CD4-positive, alpha-beta memory T cell (primary cell): ENCODE measurements at places on chromosomes 5 and 9. TPM values are rescaled to one million over a fixed set of nuclear protein-coding genes. Genes with fewer than 3 reads are reported as not detected.

- no peak for DNase-seq
- no peak overlapping the region for H3K4me3 ChIP-seq
- H3K36me3 ChIP-seq, result no peaks in the 10 kb centered on the region
- peaks cover 23% of the 10 kb centered on the region for H3K4me1 ChIP-seq
Measured at GRCh38 chr9:74949859-74950855, 2.6 kb downstream of the C9orf40 start.

GRCh38 chr9:77417566-77417965, 230.6 kb downstream of the GNA14 start:
- no peak for DNase-seq
- no peaks in the 10 kb centered on the region for H3K27me3 ChIP-seq
- no peaks in the 10 kb centered on the region for H3K36me3 ChIP-seq
- no peak overlapping the region for H3K27ac ChIP-seq

DNA sequence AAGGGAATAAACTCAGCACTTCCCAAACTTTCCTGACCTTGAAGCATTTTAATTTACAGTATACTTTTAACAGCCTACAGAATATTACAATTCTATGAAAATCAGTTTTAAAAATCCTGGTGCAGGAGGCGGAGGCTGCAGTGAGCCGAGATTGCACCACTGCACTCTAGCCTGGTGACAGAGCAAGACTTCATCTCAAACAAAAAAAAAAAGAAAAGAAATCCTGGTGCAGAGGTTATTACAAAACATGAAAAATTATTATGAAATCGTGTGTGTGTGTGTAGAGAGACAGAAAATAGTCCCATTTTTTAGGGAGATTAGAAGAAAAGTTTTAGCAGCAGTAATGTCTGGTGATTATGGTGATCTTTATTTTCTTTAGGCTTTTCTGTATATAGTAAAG, 26.9 kb downstream of the GOLPH3 start:
- no peak for DNase-seq
- H3K27me3 ChIP-seq, result no peaks in the 10 kb centered on the region
- peaks cover 66% of the 10 kb centered on the region for H3K4me1 ChIP-seq

- H3K27ac ChIP-seq, result no peak overlapping the region
- no peaks in the 10 kb centered on the region for H3K36me3 ChIP-seq
- H3K27me3 ChIP-seq, result peaks cover 3% of the 10 kb centered on the region
- no peaks in the 10 kb centered on the region for H3K4me1 ChIP-seq
- no peak overlapping the region for H3K4me3 ChIP-seq
- peak; percentile 75 for DNase-seq
Measured at GRCh38 chr9:32579706-32580331, 6.9 kb upstream of the NDUFB6 start.

DNA sequence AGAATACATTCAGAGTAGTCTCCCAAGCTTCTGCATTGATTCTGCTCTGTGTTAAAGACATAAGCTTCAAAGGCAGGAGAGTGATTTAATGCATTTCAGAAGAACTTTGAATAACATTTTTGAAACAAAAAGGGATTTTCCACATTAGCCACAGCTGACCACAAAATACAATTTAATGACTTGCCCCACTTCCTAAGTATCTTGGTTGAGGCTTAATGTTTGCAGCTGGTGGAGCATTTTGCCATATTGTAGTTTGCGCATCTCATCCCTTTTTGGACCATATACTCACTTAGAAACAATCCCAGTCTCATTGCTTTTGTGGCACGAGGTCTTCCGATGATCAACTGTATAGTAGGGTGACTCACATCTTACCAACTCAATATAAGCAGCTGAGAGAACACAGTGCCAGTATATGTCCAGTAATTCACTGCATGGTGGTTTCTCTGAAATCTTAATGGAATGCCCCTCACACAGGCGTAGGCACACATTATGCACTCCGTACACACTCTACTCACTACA, 455.8 kb upstream of the PTGER4 start:
- no peaks in the 10 kb centered on the region for H3K27me3 ChIP-seq
- DNase-seq, result peak; percentile 53
- H3K4me3 ChIP-seq, result no peak overlapping the region
- H3K27ac ChIP-seq, result no peak overlapping the region
- H3K36me3 ChIP-seq, result no peaks in the 10 kb centered on the region

- H3K27ac ChIP-seq, result no peak overlapping the region
- H3K4me3 ChIP-seq, result no peak overlapping the region
- no peaks in the 10 kb centered on the region for H3K27me3 ChIP-seq
- H3K36me3 ChIP-seq, result no peaks in the 10 kb centered on the region
Measured at GRCh38 chr9:109242741-109243140, 75.7 kb upstream of the FRRS1L start.

DNA sequence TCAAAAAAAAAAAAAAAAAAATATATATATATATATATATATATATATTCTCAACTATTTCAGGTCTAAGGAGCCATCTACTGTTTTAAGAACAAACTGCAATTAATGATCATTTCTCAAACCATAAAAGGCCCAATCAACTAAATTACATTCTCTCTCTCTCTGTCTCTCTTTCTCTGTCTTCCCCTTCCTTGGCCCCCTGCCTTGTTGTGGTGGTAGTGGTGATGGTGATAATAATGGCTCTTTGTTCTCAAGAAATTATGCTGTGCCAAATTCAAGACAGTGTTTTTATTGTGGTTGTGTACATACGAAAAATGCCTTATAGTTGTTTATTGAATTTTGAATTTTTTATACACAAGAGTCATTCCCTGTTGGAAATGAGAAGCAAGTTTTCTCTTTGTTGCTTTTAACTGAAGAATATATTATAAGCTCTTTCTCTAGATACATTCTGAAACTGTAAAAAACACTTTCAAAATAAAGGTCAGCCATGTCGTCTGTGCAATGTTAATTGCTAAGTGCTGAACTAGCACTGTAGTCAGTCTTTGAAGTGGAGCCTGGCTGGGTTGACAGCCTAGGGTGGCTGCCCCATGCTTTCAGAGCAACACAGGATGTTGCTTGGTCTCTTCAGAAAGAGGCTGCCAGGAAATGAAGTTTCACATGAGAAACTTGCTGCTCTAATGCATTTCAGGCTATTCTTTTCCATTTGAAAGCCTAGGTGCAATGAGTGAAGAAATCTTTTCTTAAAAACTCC, 96.0 kb downstream of the HINT1 start:
- no peak overlapping the region for H3K4me3 ChIP-seq
- peak overlapping the region; percentile 23 for H3K27ac ChIP-seq
- no peaks in the 10 kb centered on the region for H3K36me3 ChIP-seq
- H3K27me3 ChIP-seq, result no peaks in the 10 kb centered on the region
- peak; percentile 73 for DNase-seq

GRCh38 chr9:128411364-128412119, 9.1 kb upstream of the CERCAM start:
- H3K36me3 ChIP-seq, result no peaks in the 10 kb centered on the region
- H3K4me3 ChIP-seq, result no peak overlapping the region
- no peak for DNase-seq
- H3K4me1 ChIP-seq, result no peaks in the 10 kb centered on the region

IQGAP2 gene
- 125 TPM for total RNA-seq

C5orf34 gene
- total RNA-seq, result 2.5 TPM
